ENCODE measurements at places on chromosomes 4 and X.

- DNase-seq, result no peak
Observed at GRCh38 chr4:72701987-72702819, 133.2 kb upstream of the ADAMTS3 start.

GRCh38 chr4:66929748-66930147 is 615.6 kb downstream of the CENPC start:
- DNase-seq, result no peak

- no peak for DNase-seq
Observed at GRCh38 chr4:23279377-23279986, 586.7 kb downstream of the GBA3 start.

- DNase-seq, result no peak
Observed at GRCh38 chr4:2862528-2862927, 18.9 kb downstream of the ADD1 start.

DNA sequence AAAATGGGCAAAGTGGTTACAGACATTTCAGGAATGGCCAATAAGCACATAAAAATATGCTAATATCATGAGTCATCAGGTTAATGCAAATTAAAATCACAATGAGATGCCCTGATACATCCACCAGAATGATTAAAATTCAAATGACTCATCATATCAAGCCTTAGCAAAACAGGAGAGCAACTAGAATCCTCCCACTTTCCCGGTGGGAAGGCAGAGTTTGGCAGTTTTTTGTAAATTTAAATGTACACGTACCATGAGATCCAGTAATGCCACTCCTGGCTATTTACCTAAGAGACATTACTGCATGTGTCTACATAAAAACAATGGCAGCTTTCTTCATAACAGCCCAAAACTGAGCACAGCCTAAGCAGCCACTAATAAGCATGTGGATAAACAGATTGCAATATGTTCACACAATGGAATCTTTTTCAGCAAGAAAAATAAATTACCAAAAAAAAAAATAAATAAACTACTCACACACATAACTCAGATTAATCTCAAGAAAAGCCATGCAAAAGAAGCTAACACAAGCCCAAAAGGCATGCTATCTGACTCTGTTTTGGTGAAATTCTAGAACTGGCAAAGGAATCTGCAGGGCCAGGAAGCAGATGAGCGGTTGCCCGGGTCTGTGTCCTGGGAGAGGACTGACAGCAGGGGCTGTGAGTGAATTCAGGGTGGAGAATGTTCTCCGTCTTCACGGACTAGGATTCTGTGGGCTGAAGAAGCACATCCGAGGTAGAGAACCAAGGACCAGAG is 48.8 kb downstream of the AFAP1 start:
- DNase-seq, result no peak

DNA sequence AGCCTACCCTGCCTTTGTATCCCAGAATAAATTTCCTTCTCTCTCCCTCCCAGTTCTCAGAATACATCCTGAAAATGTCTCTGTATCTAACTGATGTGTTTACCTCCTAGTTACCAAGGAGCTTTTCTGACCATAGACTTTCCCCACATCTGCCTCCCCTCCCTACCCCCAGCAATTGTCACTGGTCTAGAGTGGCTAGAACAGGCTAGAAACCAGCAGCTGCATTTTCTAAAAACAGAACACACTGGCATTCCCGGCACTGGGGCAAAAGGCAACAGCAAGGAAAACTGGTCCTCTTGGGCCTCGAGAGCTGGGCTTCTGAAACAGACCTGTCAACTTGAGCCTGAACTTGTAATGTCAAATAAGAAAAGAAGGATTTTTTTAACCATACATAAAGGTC is 16.4 kb downstream of the TASL start:
- no peak for DNase-seq

- no peak for DNase-seq
Observed at GRCh38 chr4:84530871-84531270, 31.8 kb upstream of the NKX6-1 start.

GRCh38 chrX:134641346-134641745 is 16.9 kb downstream of the PLAC1 start:
- no peak for DNase-seq

DNA sequence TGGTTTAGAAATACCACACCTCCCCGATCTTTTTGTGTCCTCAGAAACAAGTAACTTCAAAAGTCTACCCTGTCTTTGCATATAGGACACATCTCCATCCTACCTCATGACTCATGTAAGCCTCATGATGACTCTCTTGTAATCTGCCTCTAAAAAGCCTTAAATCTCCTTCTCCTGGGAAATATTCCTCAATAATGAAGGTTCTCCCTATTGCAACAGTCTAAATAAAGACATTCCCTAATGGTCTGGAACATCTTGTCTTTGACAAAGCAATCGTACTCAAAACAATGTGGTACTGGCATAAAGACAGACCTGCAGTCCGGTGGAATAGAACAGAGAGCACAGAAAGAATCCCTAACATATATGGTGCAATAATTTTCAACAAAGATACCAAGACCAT is 257.7 kb downstream of the OPHN1 start:
- no peak for DNase-seq

DNA sequence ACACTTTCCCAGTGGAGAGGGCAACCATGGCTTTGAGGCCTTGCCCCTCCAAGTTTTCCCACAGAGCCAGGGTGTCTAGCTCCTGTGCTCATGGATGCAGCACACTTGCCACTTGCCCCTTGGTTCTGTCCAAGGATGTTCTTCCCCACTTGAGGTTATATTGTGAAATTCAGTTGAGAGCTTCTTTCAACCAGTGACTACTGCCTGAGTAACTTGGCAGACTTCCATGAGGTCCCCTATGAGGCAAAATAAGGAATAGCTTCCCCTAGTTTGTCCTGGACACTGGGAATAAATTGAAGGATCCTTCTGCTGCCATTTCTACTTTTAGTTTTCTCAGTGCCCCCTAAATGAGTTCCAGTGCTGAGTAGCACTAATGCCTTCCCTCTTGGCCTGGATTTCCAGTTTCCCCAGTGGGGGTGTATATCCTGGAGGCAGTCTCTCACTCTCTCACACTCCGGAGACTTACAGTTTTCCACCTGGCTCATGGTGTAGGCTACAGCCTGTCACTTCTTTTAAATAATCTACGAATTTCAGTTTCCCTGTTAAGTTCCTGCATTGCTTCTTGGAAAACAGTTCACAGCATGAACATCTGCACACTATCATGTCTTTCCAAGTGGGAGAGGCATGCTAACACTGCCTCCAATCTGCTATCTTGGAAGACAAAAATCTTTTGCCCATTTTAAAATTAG is 36.4 kb upstream of the ADH4 start:
- no peak for DNase-seq

DNA sequence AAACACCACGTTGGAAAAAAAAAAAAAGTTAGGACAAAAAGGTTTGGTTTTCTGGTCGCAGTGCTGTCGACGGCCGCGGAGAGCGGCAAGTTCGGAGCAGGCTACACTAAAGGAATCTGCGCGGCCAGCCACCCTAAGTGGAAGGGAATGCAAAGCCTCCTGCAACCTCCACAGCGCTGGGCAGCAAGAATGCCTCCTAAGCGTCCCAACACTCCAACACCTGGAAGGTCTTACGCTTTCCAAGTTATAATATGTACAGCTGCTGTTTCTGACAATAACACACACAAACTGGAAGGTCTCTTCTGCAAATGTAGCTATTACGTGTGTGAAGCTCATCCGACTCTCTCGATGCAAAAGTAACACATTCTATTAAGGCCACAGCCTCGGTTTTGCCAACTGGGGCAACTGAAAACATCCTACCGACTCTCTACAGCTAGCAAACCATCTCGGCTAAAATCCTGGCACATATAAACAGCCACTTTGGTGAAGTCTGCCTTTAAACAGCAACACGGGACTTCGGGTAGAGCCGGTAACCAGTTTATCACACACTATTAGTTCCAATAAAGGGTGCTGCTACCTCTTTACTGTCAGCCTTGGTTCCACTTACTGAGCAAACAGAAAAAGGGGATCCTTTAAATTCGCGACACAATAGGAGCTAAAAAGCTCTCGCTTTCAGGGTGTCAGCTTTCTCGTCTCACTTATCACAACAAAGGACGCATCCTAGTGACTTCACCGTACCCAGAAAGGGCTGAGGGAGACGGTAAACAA is 895 bp downstream of the SMIM14 start:
- DNase-seq, result no peak

- no peak for DNase-seq
Observed at GRCh38 chr4:56914336-56914735, 6.6 kb downstream of the REST start.

DNA sequence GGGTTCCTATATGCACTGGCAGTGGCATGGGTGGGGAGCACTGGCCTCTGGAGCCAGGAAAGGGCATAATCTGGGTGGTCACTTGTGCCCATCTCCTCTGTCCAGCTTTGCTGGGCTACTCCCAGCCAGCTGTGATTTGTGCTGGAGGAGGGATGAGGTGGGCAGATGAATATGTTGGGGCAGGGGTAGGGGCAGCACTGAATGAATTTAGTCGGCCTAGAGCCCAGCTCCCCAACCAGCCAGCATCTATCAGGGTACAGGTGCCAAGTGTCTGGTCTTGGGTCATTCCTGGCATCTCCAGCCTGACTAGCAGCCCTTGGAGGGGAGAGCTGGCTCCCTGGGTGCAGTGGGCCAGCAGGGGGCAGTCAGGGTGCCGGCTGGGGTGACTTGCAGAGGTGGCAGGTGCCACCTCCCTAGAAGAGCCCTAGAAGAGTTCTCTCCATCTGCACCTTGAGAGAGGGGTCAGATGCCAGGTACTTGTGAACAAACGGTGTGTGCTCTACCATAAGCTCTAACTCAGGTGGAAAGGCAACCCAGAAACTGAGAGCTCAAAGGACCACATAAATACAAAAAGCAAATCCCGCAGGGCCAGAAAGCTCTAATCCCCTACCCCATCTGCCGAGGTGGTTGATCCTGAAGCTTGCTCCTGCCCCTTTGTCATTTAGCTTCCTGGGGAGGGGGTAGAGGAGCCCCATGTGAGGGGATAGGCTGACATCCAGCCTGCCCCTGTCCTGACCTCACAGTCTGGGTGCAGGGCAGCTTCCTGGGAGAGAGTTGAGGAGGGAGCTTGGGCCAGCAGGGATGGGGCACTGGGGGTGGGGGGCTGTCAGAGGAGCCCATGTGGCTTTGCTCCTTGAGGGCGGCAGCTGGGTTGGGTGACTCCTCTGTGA is 2.2 kb downstream of the SORCS2 start:
- no peak for DNase-seq

DNA sequence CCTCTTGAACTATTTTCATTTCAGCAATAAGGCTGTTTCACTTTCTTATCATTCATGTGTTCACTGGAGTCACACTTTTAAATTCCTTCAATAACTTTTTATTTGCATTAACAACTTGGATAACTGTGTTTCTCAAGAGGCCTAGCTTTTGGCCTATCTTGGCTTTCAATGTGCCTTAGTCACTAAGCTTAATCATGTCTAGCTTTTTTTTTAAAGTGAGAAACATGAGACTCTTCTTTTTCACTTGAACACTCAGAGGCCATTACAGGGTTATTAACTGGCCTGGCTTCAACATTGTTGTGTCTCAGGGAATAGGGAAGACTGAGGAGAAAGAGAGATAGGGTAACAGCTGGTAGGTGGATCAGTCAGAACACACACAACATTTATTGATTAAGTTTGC is 64.0 kb upstream of the VCX2 start:
- DNase-seq, result no peak

Measured in activated naive CD8-positive, alpha-beta T cell treated with anti-CD3 and anti-CD28 coated beads, Interleukin-2, amount 50 U/mL, for 16 hours (primary cell).